Hypothalamus (tissue), 51 donors: ENCODE measurements at places on chromosomes 4 and X.

DNA sequence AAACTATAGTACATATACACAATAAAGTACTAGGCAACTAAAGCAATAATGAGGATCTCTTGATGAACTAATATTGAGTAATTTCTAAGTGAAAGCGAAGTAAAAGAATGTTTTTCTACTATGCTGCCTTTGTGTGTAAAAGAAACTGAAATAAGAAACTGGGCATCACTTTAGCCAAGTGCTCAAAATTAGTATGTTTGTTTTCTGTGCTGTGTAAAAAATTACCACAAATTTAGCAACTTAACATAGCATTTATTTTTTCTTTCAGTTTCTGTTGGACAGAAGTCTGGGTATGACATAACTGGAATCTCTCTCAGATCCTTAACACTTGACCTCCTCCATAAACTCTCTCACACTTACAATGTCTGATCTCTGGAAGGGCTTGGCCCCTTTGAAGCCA lies 687.1 kb upstream of the MAGEB2 start:
- no peak for DNase-seq

- DNase-seq = no peak
These were observed 21.1 kb upstream of the HSFX4 start for GRCh38 chrX:149908308-149908707.

DNA sequence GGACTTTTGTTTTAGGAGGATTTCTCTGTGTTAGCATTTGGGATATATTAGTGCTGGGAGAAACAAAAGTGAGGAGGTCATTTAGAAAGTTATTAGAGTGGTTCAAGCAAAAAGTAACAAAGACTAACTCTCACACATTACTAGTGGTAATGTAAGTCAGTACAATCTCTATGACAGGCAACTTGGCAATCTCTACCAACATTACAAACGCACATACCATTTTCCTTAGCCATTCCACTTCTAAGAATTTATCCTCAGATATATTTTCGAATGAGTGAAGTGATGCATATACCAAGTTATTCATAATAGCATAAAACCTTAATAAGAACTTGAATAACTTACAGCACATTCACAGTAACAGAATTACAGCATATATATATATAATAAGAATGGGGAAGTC lies 146.2 kb downstream of the PRSS12 start:
- no peak for DNase-seq

DNA sequence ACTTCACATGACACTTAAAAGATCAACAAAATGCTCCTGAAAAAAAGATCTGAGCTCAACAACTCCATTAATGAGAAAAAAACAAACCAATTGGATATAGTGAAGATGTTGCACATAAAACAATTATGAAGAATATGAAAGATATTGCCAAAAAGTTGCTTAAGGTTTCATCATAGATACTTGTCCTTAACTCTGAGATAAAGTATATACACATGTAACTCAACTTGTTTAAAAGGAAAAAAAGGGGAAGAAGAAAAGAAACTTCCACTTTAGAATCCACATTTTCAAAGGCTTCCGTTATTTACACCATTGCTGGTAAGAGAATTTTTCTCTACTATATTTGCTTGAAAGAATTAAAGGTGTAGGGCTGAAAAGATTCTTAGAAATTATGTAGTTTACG lies 2.7 kb downstream of the AFAP1 start:
- DNase-seq = no peak

GRCh38 chrX:45381841-45382240 lies 181.2 kb upstream of the DIPK2B start:
- DNase-seq = no peak

GRCh38 chr4:35358001-35358584 lies 886.2 kb downstream of the ARAP2 start:
- DNase-seq = no peak

DNA sequence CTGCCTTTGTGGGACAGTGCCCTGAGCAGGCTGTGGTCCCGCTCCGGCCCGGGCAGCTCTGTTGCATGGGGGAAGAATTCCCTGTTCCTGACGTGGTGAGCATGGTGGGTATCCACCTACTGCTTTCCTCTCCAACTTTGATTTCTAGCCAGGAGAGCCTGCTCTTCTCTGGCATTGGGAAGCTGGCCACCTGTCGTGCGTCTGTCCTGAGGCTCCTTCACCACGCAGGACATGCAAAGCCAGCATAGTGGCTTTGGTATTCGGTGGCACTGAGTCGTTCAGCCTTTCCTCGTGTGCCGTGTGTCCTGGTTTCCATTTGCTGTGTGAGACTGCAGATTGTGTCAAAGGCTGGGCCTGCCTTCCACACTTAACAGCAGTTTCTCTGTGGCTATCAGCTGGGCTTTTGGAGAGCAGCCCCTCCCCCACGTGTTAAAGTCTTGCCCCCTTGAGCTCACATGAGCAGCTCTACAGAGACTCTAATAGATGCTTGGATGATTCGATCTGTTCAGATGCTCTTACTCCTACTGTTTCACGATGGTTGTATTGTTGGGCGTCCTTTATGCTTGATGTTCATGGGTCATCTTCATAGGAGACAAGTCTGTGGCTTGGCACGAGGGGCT lies 46.3 kb upstream of the CLCN4 start:
- DNase-seq = no peak

DNA sequence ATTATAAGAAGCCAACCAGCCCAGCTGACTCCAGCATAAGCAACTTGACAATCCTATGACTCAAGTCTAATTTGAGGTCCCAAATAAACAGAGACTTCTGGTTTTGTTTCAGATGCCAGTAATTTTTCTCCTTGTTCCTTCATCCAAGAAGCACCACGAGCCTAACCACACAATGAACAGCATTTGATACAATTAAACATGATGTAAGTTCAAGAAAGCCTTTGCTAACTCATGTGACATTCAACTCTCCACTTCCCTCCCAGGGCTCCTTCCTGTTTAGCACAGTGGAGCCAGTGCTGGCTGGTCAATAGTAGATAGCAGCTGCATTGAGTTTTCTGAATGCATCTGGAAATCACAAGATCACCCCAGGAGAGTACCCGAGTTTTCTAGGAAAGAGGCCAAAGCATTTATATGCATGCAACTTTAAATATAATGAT lies 206.3 kb downstream of the ARHGAP24 start:
- DNase-seq = no peak

DNA sequence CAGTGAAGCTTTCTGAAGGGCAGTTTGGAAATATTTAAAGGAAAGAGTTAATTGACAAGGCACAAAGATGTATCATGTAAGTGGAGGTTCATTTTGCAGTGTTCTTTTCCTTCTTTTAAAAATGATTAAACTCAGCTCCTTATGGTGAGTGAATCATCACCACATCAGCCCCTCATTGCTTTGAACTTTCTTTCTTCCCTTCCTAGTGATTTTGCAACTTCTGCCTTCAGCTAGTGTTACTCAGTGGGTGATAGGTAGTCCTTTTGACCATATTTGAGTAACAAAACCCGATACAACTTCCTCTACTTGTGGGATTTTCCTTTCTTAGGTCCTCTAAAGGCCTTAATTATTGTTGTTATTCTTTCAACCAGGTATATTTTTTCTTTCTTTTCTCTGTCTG lies 8.2 kb downstream of the ZCCHC4 start:
- DNase-seq = no peak

DNA sequence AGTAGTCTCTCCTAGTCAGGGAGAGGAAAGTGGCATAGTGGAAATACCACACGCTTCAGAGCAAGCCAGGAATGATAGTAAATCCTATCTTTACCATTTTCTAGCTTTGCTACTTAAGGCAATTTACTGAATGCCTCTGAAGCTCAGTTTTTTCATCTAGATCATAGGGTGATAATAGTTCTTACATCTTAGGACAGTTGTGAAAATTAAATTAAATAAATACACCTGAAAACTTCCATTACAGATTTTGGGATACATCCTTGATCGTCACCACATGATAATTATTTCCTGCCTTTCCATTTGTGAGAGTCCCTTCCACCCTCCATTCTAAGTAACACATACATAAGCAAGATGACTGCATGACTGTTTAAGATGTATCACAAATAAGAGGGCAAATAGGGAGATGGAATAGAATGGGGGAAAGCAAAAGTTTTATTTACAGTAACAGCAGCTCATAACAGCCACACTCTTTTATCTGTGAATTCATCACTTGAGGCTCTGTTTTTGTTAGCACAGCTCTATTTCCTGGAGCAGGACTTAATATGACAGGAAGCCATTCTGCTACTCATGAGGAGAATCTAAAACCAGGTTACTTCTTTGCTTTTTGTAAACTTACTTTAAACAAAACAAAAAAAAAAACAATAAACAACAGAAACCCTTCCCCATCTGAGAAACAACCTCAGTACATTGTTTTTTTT lies 13.4 kb downstream of the P2RY10 start:
- no peak for DNase-seq

- no peak for DNase-seq
These were observed 140.4 kb upstream of the WDFY3 start for GRCh38 chr4:85106805-85107336.

GRCh38 chr4:42144028-42144427 lies 8.4 kb downstream of the BEND4 start:
- DNase-seq = no peak

GRCh38 chr4:48051078-48051477 lies 34.5 kb downstream of the NIPAL1 start:
- DNase-seq = no peak

GRCh38 chr4:177489471-177490246 lies 47.4 kb upstream of the AGA start:
- DNase-seq = no peak

GRCh38 chr4:4202510-4202909 lies 24.2 kb downstream of the OTOP1 start:
- no peak for DNase-seq

GRCh38 chr4:38366456-38366855 lies 297.5 kb upstream of the KLF3 start:
- DNase-seq = no peak

DNA sequence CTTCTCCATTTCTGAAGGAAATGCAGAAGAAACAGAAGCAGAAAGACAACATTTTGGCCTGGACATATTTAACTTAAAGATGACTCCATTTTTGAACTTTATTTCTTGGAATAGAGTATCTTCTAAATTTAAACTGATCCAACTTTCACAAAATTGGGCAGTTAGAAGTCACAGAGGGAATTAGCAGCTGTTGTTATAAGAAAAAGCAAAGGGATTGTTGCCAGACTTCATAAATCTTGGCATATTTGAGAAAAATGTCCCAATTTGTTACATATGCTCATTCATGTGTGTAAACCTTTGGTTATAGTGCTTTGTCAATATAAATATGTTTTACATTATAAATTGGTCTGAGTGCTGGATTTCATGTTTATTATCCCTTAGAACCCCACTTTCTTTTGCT lies 3.4 kb downstream of the GLUD2 start:
- no peak for DNase-seq

DNA sequence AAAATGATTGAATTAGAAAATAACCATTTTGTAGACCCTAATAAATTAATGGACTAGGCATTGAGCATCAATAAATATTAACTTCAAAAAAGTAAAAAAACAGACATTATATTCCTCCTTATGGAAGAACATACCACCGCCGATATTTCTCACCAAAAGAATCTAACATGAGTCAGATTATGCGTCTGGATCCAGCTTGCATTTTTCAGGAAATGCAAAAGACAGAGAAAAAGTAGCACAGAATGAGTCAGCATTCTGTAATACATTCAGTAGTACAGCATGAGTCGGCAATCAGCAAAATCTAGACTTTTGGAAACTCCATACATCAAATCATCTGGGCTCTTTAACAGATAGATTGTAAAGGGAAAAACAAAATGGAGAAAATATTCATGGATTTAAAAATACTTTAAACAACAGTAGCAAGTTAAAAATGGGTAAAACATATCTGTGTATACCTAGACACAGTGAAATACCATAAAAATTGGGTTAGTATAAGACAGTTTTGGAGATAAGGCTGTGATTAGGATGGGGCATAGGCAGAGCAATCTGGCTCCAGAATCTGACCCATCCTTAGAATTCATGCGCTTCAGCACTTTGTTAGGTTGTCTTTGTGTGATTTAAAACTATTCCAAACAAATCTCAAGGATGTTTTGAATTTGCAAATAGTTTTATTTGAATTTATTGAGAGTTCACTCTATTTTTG lies 633.0 kb upstream of the FAM241A start:
- DNase-seq = no peak

DNA sequence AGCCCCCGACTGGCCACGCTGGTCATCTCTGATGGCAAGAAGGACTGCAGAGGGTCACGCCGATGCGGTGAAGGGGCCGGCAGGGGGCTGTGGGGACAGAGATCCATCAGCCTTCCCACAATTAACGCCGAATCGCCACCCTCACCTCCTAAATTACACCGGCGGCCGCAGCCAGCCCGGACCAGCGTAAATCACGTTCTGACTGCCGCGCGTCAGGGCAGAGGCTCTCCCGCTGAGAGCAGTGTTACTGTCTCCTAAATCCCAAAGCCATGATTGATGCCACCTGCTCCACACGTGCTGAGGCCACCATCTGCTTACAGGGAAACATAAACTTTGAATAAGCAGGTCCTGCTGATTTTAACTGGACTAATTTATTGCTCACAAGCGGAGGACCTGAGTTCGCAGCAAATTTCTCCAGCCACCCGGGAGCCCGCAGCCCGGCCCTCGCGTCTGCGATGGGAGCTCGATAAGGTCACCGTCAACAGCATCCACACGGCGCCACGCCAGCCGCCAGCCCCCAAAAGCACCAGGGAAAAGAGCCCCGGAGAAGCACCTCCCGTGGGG lies 127.3 kb upstream of the NKX1-1 start:
- no peak for DNase-seq

GRCh38 chrX:46676399-46677356 lies 82.2 kb downstream of the SLC9A7 start:
- DNase-seq = no peak

GRCh38 chrX:22758807-22759481 lies 240.8 kb upstream of the DDX53 start:
- DNase-seq = no peak

DNA sequence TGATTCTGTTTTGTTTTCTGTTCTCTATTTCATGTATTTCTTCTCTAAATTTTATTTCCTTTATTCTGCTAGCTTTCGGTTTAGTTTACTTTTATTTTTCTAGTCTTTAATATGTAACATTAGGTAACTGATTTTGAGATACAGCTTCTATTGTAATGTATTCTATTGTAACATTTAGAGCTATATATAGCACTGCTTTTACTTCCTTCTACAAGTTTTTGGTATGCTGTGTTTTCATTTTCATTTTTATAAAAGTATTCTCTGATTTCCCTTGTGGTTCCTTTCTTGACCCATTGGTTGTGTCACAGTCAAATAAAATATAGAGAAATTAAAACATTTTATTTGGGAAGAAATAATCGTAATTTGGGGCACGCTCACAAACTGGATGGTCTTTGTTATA lies 13.9 kb upstream of the CT47A1 start:
- no peak for DNase-seq

GRCh38 chr4:23278845-23279244 lies 586.1 kb downstream of the GBA3 start:
- DNase-seq = no peak

DNA sequence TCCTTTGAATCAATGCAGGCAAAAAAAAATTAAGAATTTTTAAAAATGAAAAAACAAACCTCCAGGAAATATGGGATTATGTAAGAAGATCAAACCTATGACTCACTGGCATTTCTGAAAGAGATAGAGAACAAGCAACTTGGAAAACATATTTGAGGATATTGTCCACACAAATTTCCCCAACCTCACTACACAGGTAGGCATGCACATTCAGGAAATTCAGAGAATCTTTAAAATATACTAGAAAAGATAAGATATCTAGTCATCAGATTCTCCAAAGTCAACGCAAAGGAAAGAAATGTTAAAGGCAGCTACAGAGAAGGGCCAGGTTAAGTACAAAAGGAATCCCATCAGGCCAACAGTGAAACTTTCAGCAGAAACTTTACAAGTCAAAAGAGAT lies 85.6 kb downstream of the ANTXR2 start:
- DNase-seq = no peak
